ENCODE measurements at places on chromosomes 3 and 15.

DNA sequence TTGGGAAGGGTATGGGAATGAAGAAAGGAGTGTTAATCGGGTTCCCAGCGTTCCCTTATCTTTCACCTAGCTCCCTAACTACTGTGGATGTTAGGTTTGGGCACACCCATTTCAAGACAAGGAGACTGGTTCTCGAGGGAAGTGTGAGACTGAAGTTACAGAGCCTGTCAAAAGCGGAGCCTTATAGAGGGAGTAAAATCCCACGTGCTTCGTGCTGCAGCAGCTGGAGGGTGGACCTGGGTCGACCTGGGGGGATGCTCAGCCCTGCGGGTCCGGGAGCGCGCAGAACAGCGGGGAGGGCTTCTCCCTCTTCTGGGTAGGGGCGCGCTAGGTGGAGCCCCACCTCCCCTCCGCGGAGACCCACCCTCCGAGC lies 314 bp upstream of the TMED3 start:
- DNase-seq, result peak; percentile 84

GRCh38 chr15:31280831-31281216 lies 45.8 kb upstream of the KLF13 start:
- DNase-seq, result no peak

DNA sequence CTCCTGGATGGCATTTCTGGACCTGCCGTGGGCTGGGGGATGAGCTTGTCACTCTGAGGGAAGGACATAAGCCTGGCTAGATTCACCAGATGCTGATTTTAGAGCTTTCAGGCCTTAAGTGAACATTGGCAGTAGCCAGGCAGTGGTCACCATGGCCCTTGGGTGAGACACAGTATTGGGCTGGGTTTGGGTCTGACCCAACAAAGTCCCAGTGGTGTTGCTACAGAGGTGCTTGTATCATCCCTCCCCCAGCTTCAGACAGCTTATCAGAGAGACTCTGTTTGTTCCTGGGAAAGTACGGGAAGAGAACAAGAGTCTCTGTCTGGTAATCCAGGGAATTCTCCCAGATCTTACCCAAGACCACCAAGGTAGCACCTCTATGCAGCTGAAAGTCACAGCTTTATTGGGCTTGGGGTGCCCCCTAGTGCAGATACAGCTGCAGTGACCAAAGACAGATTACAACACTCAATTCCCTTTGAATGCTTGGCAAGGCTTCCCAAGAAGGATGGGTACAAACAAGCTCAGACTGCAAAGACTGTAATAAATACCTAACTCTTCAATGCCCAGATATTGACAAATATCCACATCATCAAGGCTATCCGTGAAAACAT lies 9.8 kb upstream of the RUVBL1 start:
- DNase-seq, result peak; percentile 81

DNA sequence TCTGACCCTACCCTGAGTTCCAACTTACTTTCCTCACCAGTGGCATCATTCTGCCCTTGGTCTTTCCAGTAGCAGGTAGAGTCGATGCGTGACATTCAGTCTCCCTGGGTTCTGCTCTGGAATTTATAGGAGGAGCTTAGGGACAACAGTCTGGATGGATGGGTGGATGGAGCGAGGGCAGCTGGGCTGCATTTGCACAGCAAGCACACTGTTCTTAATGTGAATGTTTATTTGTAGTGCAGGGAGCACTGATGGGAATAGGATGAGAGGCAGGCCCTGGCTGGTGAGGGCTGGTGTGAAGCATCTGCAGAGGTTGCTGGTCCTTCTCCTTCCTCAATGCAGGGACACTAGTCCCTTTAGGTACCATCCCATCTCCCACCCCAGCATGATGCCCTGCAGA lies 176.2 kb downstream of the EPHB1 start:
- DNase-seq, result no peak

- DNase-seq, result no peak
Observed at GRCh38 chr15:35173444-35174118, 88.5 kb upstream of the NANOGP8 start.

GRCh38 chr3:196268284-196269163 lies 19.0 kb downstream of the PCYT1A start:
- DNase-seq, result peak; percentile 51

DNA sequence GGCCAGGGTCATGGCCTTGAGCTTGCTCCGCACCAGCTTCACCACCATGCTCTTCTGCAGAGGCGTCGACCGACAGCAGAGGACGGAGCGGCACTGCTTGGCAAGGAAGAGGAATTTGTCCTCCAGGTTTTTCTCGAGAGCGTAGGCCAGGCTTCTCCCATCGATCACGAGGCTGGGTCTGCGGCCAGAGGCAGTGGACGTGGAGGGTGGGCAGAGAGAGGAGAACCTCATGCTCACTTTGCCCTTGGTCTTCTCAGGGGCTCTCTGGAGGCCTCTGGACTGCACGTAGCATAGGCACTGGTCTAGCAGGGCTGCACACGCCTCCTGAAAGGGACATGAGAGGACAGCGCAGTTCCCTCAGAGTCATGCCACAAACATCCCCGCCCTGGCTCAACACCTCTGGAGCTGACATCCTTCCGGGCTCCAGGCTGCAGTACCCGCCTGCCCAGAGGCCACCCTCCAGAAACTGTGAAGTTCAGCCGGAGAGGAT lies 168.3 kb downstream of the ATP10A start:
- DNase-seq, result no peak

GRCh38 chr15:85499371-85499887 lies 119.0 kb downstream of the AKAP13 start:
- no peak for DNase-seq

GRCh38 chr15:51448622-51449399 lies 107.4 kb downstream of the GLDN start:
- DNase-seq, result no peak

- peak; percentile 9 for DNase-seq
Observed at GRCh38 chr15:50231761-50232160, 33.8 kb downstream of the HDC start.

- peak; percentile 35 for DNase-seq
Observed at GRCh38 chr3:36679384-36680200, 84.8 kb downstream of the DCLK3 start.

DNA sequence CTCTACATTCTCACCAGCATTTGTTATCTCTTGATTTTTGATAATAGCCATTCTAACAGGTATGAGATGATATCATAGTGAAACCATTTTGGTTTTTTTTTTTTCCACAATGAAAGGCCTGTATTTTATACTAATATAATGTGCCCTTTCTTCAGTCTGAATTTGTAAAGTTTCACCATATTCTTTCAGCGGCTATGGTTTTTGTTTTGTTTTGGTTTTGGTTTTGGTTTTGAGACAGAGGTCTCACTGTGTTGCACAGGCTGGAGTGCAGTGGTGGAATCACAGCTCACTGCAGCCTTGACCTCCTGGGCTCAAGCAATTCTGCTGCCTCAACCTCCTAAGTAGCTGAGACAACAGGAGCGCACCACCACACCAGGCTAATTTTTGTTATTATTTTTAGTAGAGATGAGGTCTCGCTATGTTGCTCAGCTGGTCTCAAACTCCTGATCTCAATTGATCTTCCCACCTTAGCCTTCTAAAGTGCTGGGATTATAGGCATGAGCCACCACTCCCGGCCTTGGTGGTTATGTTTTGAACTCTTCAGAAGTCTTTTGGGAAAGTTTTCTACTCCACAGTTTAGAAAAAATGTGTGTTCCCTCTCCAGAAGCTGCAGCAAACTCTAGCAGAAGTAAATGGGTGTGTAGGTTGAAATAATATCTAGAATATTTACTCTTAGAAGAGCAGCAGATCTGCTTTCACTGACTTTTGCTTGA lies 110.2 kb upstream of the UMPS start:
- no peak for DNase-seq

GRCh38 chr3:45607790-45608189 lies 13.2 kb downstream of the LIMD1 start:
- DNase-seq, result no peak

DNA sequence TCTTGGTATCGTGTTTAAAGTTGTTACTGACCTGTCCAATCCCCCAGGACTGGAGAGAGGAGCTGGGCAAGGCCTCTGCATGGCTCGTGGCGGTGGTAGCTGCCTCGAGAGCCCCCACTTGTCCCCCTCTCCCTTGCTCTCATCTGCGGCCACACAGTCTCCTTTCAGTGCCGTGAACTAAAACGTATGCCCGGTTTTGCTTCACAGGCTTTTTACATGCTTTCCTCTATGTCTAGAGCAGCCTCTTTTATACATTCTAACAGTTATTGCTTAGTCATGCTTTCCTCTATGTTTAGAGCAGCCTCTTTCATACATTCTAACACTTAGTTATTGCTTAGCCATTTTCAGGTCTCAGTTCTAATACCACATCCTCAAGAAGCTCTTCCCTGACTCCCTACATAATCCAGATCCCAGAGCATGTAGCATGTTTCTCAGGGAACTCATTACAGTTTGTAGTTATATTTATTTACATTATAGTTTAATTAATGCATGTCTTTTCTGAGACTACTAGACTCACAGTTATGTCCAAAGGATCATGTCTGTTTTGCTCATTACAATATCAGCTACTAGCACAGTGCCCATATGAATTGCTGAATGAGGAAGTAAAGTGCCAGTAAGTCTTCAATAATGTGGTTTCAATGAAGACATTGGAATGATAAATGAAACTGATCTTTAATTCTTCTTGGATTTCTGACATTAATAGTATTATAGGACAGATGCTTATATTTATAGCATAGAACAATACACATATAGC lies 66.5 kb upstream of the TBL1XR1 start:
- no peak for DNase-seq

DNA sequence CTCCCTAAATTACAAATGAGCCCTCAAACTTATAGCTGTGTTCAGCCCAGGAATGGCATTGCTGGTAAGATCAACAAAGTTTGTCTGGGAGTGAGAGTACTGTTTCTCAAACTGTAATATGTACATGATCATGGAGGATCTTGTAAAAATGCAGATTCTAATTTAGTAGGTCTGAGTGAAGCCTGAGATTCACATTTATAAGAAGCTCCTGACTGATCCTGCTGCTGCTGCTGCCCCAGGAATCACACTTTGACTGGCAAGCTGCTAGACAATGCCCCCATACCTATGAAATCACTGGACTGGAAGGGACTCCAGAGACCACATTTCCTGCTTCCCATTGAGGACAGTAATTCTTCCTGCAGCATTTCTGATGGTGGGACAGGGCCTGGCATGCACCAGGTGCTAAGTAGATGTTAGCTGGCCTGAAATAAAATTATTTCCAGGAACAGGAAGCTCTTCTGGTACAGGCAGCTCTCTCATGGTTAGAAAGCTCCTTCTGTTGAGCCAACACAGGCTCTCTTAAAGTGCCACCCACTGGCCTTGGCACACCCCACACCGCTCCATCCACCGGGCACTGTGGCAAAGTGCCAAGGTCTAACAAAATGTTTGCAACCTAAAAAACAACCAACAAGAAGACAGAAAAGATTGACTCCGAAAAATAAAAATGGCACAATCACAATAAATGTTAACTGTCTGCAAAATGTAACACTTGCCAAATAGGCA lies 36.7 kb upstream of the ZNF710 start:
- DNase-seq, result no peak

- DNase-seq, result no peak
Observed at GRCh38 chr15:28887339-28888174, 1.8 kb downstream of the APBA2 start.

DNA sequence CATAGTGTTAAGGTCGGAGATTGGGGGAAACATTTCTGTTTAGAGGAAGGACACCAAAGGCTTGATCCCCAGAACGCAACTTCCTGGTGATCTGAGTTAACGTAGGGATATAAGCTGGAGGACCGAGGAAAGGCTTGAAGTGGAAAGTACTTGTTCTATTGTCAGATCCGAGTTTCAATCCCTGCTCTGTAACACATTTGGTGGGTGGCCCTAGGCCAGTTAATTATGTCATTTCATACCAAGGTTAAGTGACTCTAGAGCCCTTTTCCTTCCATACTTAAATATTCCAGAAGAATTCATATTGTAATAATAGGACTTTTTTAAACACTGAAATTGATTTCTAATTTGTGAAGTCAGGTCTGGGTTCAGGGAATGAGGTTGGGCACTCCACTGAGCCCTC lies 80.9 kb downstream of the RPLP1 start:
- DNase-seq, result no peak

DNA sequence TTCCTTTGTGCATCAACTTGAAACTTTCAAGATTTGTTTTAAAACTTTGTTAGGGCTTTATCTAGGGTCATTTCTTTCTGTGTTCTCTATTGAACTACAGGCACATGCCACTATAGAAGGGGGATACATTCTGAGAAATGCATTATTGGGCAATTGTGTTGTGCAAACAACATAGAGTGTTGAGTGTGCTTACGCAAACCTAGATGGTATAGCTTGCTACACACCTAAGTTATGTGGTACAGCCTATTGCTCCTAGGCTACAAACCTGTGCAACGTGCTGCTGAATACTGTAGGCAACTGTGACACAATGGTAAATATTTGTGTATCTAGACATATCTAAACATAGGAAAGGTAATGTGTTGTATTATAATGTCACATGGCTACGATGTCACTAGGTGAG lies 33.0 kb upstream of the KLF13 start:
- DNase-seq, result no peak

DNA sequence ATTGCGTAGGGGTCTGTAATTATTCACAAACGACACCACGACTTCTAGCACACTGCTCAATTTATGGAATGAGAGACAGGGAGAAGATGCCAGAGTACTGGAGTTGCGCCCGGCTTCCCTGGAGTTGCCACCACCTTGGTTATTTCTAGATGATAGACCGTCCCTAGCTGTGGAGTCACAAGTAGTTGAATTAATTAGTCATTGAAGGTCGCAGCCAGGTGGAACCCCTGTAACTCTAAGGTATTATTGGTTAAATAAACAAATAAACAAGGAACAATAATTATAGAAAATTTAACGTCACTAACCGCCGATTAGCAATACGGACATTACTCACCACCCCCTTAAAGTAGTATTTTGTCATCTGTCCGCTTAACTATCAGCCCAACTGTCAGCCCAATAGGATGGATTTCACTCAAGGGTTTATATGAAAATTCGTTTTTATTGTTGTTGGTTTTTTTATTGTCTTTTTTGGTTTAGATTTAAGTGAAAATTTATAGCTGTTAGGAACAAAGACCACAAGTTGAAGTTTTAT lies 911 bp upstream of the AZI2 start:
- DNase-seq, result no peak

- DNase-seq, result no peak
Observed at GRCh38 chr3:138030734-138031280, 20.8 kb downstream of the CLDN18 start.

DNA sequence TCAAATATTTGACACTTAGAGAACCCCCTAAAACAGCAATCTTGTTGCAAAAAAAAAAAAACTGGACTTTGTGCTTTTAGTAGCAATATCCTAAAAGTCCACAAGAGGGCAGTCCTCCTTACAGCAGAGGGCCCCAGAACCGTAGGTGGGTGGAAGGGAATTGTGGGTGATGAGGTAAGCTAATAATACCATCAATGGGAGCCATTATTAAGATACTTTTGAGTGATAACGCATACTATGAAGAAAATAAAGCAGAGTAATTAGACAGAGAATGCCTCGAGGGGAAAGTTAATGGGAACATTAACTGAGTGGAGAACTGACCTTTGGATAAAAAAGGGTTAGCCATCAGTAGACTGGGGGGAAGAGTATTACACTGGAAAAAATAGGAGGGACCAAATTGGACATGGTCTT lies 229.9 kb downstream of the THRB start:
- DNase-seq, result peak; percentile 82

GRCh38 chr3:190432216-190432615 lies 17.5 kb downstream of the TMEM207 start:
- DNase-seq, result no peak
